Activated CD4-positive, alpha-beta T cell treated with anti-CD3 and anti-CD28 coated beads, Interleukin-2, amount 10 ng/mL, durations not matched to agents 7 days and 5 days (primary cell): ENCODE measurements at places on chromosomes 12 and 14.
A peak's percentile ranks its signal among the peaks of the same experiment; 100 is the strongest.

- DNase-seq = peak; percentile 10
- no peak overlapping the region for H3K4me3 ChIP-seq
- peaks cover 13% of the 10 kb centered on the region for H3K4me1 ChIP-seq
These were observed 20.2 kb upstream of the DUSP16 start for GRCh38 chr12:12582895-12583303.

GRCh38 chr14:70821584-70822529, 12.5 kb upstream of the MAP3K9 start:
- H3K4me1 ChIP-seq = peaks cover 27% of the 10 kb centered on the region
- peak; percentile 49 for DNase-seq
- H3K36me3 ChIP-seq = no peaks in the 10 kb centered on the region
- H3K4me3 ChIP-seq = peak overlapping the region; percentile 80
- no peak overlapping the region for H3K27ac ChIP-seq
- peaks cover 37% of the 10 kb centered on the region for H3K27me3 ChIP-seq

GRCh38 chr12:92717202-92717601, 14.4 kb downstream of the PLEKHG7 start:
- no peaks in the 10 kb centered on the region for H3K36me3 ChIP-seq
- no peaks in the 10 kb centered on the region for H3K4me1 ChIP-seq

DNA sequence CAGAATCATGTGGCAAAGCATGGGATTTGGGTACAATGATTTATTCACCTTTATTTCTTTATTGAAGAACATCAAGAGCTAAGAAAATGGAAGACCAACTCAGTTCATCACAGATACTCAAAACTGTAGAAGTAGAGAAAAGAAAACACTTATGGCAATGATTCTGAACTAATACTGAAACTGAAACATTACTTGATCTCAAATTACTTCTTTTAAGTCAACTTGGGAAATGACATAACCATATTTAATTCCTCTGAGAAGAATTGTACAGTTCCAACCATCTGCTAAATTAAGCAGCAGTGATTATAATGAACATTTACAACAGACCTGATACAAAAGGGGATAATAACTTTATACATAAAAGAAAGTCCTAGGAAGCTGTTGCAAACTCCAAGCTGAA, 466.5 kb downstream of the TMTC2 start:
- no peak overlapping the region for H3K27ac ChIP-seq
- H3K4me1 ChIP-seq = peaks cover 1% of the 10 kb centered on the region
- H3K4me3 ChIP-seq = no peak overlapping the region
- DNase-seq = no peak
- H3K36me3 ChIP-seq = no peaks in the 10 kb centered on the region

- H3K36me3 ChIP-seq = no peaks in the 10 kb centered on the region
- peaks cover 13% of the 10 kb centered on the region for H3K4me1 ChIP-seq
- peaks cover 26% of the 10 kb centered on the region for H3K27me3 ChIP-seq
- no peak for DNase-seq
- no peak overlapping the region for H3K27ac ChIP-seq
These were observed 31.1 kb downstream of the APOBEC1 start for GRCh38 chr12:7634561-7634960.

GRCh38 chr12:68406134-68406576, 74.0 kb upstream of the MDM1 start:
- no peak overlapping the region for H3K27ac ChIP-seq
- peaks cover 1% of the 10 kb centered on the region for H3K36me3 ChIP-seq
- peaks cover 7% of the 10 kb centered on the region for H3K27me3 ChIP-seq
- no peak for DNase-seq
- peaks cover 17% of the 10 kb centered on the region for H3K4me1 ChIP-seq

DNA sequence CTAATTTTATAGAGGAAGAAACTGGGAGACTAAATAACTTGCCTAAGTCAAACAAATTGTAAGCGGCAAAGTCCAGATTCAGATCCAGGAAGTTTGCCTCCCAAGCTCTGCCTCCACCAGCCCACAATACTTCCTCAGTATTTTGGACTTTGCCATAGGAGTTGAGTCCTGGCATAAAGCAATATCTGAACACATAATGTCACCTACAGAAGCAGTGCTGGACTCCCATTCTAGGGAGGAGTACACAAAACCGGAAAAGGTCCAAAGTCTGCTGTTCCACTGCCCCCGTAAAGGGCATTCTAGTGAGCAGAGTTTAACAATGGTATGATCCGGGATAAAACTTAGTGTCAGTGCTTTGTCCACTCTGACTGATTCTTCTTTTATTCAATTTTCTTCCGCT, 340.5 kb downstream of the FUT8 start:
- no peak overlapping the region for H3K4me3 ChIP-seq
- H3K27me3 ChIP-seq = no peaks in the 10 kb centered on the region
- H3K4me1 ChIP-seq = peaks cover 3% of the 10 kb centered on the region
- DNase-seq = no peak
- H3K27ac ChIP-seq = no peak overlapping the region
